Progenitor cell of endocrine pancreas (in vitro differentiated cells): ENCODE measurements at places on chromosomes 2 and 18.

GRCh38 chr2:237407700-237408099 is 6.3 kb downstream of the COL6A3 start:
- H3K27ac ChIP-seq: no peak overlapping the region
- no peaks in the 10 kb centered on the region for H3K36me3 ChIP-seq
- H3K4me1 ChIP-seq: no peaks in the 10 kb centered on the region
- no peak overlapping the region for H3K4me3 ChIP-seq

DNA sequence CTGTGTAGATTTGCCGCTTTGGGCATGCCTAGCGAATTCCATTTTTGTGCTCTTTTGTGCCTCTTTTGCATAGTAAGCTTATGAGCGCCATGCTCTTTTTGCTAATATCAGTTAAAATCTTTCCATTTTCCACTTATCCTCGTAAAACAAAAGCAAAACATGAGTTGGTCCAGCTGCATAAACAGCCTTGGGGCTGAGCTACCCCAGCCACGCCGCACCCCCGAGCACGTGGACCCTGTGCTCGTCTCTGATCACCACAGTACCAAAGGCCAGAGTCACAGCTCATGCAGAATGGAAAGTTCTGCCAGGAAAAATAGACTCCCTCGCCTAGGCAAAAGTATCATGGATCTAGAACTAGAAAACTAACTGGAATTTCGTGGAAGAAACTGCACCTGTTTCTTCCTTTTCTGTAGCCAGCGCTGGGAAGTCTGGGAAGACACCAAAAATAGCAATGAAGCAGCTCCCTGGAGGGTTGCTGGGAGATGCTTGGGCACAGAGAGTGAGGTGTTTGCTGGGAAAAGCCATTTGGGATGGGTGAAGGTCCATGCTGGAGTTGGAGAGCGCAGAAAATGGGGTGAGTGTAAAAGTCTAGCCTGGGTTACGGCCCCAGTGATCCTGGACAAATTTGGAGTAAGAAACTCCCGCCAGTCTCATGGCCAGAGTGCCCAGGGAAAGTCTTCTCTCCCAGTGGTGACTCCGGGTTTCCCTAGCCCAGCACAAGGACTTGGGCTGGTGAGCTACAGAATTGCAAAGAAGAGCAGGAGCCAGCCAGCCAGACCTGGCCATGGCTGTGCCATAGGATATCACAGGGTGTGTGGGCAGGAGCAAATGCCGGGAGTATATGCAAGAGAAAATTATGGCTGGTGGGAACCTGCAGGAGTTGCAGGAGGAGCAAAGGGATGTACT is 218.4 kb downstream of the GBX2 start:
- no peak for DNase-seq
- H3K27me3 ChIP-seq: no peaks in the 10 kb centered on the region
- no peaks in the 10 kb centered on the region for H3K36me3 ChIP-seq
- H3K4me3 ChIP-seq: no peak overlapping the region
- H3K27ac ChIP-seq: no peak overlapping the region

GRCh38 chr2:200616656-200617055 is 30.8 kb downstream of the AOX1 start:
- H3K27me3 ChIP-seq: no peaks in the 10 kb centered on the region
- no peak overlapping the region for H3K27ac ChIP-seq
- H3K4me1 ChIP-seq: peaks cover 9% of the 10 kb centered on the region
- no peaks in the 10 kb centered on the region for H3K36me3 ChIP-seq

DNA sequence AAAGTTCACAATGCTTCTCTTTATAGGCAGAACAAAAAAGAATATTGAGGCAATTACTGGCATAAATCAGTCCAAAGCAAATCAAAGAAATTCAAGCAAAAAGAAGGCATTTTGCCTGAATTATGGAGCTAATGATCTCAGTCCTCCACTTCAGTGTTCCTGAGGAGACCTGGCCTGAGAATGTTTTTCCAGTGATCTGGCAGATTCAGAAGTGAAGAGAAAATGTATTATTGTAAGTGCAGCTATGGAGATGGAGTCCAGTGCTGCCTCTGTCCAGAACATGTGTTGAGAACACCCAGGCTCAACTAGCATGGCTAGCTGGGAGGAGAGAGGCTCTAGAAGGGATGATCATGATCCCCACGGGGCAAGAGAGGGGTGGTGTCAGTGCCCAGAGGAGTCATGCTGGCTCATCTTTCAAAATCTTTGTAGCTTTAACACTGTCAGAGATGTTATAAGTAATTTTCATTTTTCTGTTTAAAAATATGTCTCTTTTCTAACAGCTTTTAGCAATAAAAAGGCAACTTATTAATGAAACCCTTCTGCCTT is 367.0 kb upstream of the RAB12 start:
- no peak for DNase-seq
- H3K27me3 ChIP-seq: no peaks in the 10 kb centered on the region
- H3K27ac ChIP-seq: no peak overlapping the region

DNA sequence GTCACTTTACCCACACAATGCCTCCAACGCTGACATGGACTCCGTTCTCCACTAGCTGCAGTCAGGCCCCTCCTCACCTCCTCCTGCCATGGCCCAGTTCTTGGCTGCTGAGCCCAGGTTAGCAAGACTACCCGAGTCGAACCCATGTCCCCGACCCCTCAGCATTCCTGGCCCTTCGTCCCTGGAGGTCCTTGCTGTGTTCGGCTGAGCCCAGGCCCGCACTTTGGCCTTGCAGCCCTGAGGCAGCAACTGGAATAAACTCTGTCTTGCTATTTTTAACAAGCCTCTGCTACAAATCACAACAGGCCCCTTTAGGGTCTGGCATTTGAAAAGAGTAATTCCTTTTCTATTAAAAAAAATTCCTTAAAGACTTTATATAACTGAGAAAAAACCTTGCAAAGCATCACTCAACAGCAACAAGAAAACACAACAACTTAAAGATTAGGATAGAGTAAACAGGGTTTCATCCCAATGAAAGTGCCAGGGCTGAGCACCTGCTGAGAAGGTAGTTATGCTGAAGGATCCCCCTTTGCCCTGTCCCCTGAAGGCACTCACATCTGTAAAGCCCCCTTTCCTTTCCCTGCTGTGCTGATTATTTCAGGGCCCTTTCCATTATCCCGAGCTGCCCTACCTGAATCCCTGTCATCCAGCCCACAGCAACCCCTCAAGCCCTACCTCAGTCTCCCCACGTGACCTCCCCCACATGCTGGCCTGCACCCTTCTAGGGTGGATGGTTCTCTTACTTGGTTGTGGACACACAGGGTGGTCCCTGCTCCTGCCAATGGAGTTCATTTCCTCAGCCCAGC is 120.0 kb upstream of the SNTG2 start:
- no peak overlapping the region for H3K4me3 ChIP-seq
- no peaks in the 10 kb centered on the region for H3K4me1 ChIP-seq
- peaks cover 3% of the 10 kb centered on the region for H3K27me3 ChIP-seq
- H3K36me3 ChIP-seq: no peaks in the 10 kb centered on the region
- DNase-seq: no peak

DNA sequence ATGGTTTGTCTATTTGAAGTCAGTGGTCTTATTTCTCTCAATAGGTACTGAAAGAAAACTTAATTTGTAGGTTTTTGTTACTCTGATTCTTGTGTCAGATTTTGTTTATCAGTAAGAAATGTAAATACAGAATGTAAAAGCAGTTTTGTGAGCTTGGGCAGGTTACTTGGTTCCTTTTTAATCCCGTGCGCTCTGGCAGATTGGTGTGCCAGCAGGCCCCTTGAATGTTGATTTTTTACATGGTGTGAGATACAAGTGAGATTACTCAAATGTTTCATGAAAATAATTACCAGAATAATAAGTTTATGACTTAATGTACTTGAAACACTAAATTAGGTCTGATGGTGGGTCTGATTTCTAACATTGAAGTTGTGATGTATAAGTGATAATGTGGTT is 13.4 kb downstream of the HNRNPA3 start:
- DNase-seq: no peak
- H3K36me3 ChIP-seq: peaks cover 32% of the 10 kb centered on the region
- no peaks in the 10 kb centered on the region for H3K27me3 ChIP-seq
- H3K27ac ChIP-seq: peak overlapping the region; percentile 73
- H3K4me1 ChIP-seq: peaks cover 2% of the 10 kb centered on the region

DNA sequence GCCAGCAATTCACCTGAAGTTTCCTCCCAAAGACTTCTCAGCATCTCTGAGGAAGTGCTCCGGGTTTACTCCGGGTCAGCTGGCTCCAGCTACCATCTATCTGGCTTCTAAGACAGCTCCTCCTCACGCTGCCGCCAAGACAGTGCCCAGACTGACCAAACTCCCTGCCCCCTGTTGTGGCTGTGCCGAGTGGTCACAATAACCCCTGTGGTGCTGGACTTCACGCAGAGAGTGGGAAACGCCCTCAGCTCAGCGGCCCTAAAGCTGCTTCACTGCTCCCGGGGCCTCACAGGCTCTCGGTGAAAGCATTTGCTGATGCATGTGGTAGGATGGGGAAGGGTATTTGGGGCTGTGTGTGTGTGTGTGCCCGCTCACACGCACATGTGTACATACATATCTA is 154.8 kb upstream of the ZNF236 start:
- peaks cover 1% of the 10 kb centered on the region for H3K4me1 ChIP-seq
- no peak overlapping the region for H3K4me3 ChIP-seq
- no peak overlapping the region for H3K27ac ChIP-seq
- no peaks in the 10 kb centered on the region for H3K27me3 ChIP-seq
- no peak for DNase-seq
- H3K36me3 ChIP-seq: no peaks in the 10 kb centered on the region

DNA sequence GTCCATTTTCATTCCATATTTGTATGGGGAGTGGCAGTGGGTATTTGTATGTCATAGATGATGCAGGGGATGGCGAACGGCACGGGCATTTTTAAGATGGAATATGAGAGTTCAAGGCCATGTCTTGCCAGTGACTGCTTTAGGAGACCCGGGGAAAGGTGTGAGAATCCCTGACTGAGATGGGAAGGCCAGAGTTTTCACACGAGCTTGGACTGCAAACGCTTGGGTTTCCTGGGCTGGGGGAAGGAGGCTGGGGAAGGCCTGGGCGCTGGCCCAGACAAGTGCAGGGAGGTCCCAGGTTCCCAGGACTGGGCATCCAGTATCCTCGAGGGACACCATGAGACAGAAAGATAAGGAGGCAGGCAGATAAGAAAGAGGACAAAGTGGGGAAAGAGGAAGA is 35.2 kb downstream of the CNGA3 start:
- H3K27me3 ChIP-seq: peaks cover 7% of the 10 kb centered on the region
- H3K4me1 ChIP-seq: peaks cover 16% of the 10 kb centered on the region
- H3K36me3 ChIP-seq: no peaks in the 10 kb centered on the region
- no peak overlapping the region for H3K4me3 ChIP-seq
- H3K27ac ChIP-seq: no peak overlapping the region

GRCh38 chr2:213317929-213318328 is 33.7 kb downstream of the SPAG16 start:
- no peak overlapping the region for H3K27ac ChIP-seq
- H3K27me3 ChIP-seq: no peaks in the 10 kb centered on the region
- H3K4me3 ChIP-seq: no peak overlapping the region
- peaks cover 6% of the 10 kb centered on the region for H3K4me1 ChIP-seq
